Large intestine (tissue), 12 donors: ENCODE measurements at places on chromosomes 11 and 22.

- DNase-seq: no peak
Observed at GRCh38 chr11:87889126-87889525, 286.1 kb downstream of the RAB38 start.

DNA sequence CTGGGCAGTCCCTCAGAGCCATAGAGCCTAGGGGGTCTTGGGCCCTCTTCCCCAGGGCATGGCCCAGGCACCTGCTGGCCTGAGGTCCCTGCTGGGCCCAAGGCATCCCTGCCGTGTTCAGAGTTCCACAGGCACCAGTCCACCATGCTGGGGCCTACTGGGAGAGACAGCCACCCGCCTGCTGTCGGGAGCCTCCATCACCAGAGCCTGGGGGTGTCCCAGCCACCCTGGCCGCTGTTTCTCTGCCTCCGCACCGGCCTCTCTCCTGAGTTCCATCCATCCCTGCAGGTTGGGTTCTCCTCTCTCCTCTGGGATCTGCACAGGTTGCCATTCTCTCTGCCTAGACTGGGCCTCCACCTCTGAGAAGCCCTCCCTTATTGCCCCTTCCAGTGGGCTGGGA lies 68.6 kb downstream of the KCNQ1 start:
- no peak for DNase-seq

- DNase-seq: no peak
Observed at GRCh38 chr11:16011396-16011795, 344.9 kb downstream of the SOX6 start.

GRCh38 chr11:103076361-103076760 lies 15.6 kb downstream of the DCUN1D5 start:
- no peak for DNase-seq

DNA sequence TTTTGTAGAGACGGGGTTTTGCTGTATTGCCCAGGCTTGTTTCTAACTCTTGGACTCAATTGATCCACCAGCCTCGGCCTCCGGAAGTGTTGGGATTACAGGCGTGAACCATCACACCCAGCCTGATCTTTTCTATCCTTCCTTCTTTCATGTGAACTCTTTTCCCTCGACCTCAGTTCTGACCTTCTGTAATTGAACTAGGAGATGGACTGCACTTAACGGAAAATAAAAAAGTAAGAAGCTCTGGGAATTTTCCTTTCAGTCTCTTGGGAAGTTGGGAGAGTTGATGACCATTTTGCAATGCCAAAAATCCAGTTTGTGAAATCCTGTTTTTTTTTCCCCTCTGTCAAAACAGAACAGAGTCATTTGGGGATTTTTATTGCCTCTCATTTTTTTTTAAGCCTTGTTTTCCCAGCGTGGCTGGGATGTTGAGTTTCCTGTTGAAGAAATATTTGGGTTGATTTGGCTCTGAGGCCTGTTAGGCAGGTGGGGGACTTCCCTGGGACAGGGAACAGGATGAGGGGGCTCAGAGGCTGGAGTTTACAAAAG lies 26.9 kb upstream of the CYB5R3 start:
- DNase-seq: no peak

DNA sequence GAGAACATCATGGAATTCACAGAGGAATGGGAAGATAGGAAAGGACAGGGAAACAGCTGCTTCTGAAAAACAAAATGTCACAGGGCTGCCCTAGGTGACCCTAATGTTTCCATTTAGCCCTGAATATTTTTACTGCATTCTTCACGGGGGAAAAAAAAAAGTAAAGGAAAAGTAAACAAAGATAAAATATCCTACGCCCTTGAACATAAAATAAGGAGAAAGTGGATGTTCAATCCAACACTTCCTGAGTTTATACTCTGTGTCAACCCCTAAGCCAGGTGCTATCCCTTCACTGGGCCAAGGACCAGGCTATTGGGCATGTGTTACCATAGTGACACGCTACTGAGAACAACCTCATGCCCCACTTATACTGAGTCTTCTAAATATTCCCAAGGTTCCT lies 84.7 kb downstream of the FAM76B start:
- DNase-seq: no peak

GRCh38 chr11:34680918-34681586 lies 60.2 kb downstream of the EHF start:
- DNase-seq: no peak

- DNase-seq: no peak
Observed at GRCh38 chr11:116502641-116503061, 270.1 kb downstream of the BUD13 start.

GRCh38 chr11:11558826-11559225 lies 63.0 kb downstream of the GALNT18 start:
- no peak for DNase-seq

DNA sequence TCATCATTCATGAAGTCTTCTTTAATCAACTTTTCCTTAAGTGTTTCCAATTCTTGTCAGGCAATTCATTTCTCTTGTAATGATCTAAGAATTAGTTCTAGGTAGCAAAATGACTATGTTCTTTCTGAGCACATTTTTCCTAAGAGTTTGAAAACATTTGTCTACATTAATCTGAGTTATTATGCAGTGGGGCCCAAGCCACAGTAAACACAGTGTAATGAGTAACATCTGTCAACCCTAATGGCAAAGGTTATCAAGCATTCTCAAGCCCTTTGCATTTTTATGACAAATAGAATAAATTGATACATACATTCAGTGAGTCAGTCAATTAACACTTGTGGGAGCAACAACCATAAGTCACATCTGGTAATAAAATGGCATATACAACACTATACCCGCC lies 106.7 kb upstream of the ZC3H12C start:
- no peak for DNase-seq

DNA sequence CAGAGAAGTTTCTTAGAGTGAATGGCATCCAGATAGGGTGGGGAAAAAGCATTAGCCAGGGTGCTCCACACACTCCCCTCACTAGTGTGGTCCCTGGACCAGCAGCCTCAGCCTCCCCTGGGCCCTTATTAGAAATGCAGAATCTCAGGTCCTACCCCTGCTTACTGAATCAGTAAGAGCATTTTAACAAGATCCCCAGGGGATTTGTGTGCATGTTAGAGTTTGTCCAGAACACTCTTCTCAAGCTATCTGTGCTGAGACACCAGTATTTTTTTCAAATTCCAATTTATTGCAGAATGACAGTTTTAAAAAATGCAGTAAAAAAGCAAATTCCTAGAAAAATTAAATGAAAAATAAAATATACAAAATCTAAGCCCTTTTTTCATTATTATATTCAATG lies 123.1 kb downstream of the MIAT start:
- no peak for DNase-seq

DNA sequence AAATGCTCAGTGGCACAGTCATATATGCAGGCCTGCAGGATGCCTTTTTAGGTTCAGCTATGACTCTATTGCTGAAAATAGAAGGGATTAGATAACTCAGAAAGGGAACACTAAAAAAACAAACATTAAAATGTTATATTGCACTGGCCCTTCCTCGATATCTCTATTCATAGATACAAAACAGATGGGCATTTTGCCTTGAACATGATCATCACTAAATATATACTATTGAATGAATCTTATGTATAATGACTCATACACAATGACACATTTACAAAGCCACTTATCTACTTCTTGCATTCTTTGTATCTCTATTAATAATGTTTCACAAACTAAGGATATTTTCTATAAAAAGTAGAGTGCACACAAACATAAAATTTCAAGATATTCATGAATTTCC lies 2352.8 kb upstream of the RAG2 start:
- DNase-seq: no peak

- no peak for DNase-seq
Observed at GRCh38 chr11:1064167-1064566, 10.5 kb upstream of the MUC2 start.

DNA sequence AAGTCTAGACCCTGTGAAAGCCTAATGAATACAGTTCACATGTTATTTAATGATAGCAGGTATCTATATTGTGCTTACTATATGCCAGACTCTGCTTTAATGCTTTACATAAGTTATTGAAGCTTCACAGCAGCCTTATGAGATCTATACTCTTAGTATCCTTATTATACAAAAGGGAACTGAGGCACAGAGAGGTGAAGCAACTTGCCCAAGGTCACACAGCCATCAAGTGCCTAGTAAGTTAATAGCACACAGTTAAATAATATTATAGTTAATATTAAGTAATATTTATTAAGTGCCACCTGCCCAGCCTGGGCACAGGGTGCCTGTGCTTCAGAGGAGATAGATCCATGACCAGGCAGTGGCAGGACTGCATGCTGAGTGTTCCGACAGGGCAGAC lies 78.1 kb downstream of the TP53I11 start:
- no peak for DNase-seq

- DNase-seq: no peak
Observed at GRCh38 chr11:38553148-38553547, 1955.1 kb upstream of the RAG2 start.

DNA sequence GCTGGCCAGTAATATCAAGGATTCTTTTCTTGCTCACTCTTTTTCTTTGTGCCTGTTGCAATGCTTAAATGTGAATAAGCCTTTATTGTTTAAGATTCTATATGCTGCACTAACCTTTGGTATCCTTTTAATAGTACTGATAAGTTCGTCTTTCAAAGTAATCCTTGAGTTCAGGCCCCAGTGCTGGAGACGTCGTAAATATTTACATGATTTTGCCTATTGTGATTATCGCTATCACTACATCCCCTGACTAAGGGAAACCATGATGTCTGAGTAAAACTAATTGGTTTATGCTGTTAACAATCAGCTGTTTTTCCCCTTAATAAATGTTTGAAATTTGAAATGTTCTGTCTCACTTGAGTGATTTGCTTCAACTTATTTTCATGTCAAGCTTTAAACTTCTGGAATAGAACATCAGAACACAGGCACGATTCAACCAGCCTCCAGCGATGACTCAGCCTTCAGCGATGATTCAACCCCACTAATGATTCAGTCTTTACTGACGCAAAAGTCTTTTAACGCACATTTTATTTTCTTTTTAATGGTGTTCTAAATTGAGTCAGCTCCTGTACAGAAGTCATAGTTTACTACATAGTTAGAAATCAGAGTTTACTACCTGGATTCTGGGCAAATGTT lies 3.9 kb downstream of the HTATIP2 start:
- DNase-seq: no peak

GRCh38 chr11:56624661-56625110 lies 10.0 kb upstream of the OR5M1 start:
- peak; percentile 46 for DNase-seq

GRCh38 chr22:44538051-44538450 lies 40.0 kb upstream of the RTL6 start:
- DNase-seq: no peak

GRCh38 chr11:45534132-45534531 lies 131.3 kb downstream of the CHST1 start:
- DNase-seq: no peak

- DNase-seq: no peak
Observed at GRCh38 chr11:18050848-18051247, 4.8 kb upstream of the TPH1 start.

- no peak for DNase-seq
Observed at GRCh38 chr11:86678823-86679222, 6.4 kb upstream of the ME3 start.

- DNase-seq: no peak
Observed at GRCh38 chr22:45627489-45628233, 44.0 kb upstream of the ATXN10 start.

DNA sequence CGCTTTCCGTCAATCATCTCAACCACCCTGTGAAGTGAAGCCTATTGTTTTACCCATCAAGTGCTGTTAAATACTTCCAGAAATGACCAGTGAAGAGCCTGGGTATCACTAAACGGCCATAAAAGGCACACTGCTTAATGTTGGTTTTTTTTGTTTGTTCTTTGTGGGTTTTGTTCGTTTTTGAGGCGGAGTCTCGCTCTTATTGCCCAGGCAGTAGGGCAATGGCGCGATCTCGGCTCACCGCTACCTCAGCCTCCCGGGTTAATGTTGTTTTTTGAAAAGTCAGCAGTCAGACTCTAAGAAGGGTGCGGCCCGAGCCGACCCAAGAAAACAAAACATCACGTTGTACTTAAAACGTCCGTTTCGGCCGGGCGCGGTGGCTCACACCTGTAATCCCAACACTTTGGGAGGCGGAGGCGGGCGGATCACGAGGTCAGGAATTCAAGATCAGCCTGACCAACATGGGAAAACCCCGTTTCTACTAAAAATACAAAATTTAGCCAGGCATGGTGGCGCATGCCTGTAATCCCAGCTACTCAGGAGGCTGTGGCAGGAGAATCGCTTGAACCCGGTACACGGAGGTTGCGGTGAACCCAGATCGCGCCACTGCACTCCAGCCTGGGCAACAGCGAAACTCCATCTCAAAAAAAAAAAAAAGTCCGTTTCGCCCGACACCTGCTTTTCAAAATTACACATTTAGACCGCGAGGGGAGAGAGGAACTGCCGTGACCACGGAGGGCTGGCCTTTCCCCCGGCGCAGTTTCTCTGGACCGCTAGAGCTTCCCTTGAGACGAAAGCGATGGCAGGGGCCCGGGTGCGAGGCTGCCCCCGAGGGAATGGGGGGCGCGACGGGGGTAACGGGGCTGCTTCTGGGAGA lies 714 bp downstream of the CD59 start:
- DNase-seq: no peak

DNA sequence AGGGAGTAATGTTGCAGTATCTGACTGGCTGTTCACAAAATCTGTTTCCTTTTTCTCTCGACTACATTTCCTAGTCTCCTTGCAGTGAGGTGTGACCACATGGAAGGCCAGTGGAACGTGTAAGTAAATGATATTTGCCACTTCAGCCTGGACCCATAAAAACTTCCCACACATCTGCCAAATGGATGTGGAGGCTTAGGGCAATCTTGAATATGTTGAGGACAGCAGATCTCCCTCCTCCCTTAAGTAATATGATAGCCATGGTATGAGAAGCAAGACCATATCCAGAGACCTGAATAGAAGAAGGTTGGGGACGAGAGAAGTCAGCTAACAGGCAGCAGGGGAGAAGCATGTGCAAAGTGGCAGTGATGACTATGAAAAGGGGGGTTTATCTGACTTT lies 33.0 kb upstream of the C11orf87 start:
- DNase-seq: no peak

- DNase-seq: no peak
Observed at GRCh38 chr11:79167510-79168188, 273.2 kb downstream of the TENM4 start.

- DNase-seq: no peak
Observed at GRCh38 chr11:135023499-135023898, 611.5 kb upstream of the B3GAT1 start.

DNA sequence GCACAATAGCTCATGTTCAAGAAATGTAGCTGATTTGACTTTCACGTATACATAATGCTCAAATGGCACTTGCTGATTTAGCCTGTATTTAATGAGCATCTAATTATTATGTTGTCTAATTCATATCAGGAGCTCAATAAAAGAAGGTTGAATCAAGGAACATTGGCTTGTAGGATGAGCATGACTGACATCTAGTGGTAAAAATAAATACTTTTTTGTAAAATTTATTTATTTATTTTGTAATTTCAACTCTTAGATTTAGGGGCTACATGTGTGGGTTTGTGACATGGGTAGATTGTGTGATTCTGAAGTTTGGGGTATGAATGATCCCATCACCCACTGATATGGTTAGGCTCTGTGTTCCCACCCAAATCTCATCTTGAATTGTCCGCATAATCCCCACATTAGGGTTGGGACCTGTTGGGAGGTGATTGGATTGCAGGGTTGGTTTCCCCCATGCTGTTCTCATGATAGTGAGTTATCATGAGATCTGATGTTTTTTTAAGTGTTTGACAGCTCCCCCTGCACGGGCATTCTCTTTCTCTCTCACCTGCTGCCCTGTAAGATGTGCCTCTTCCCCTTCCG lies 1.7 kb upstream of the OR52E5 start:
- no peak for DNase-seq

- no peak for DNase-seq
Observed at GRCh38 chr11:67082071-67082791, 25.6 kb downstream of the RHOD start.

- no peak for DNase-seq
Observed at GRCh38 chr11:102393272-102393730, 46.3 kb downstream of the BIRC2 start.

GRCh38 chr11:119806064-119806915 lies 77.3 kb upstream of the NECTIN1 start:
- no peak for DNase-seq
